ENCODE measurements at places on chromosomes 1 and 21.

GRCh38 chr1:85356130-85356529, 79.7 kb upstream of the BCL10 start:
- no peak for DNase-seq

DNA sequence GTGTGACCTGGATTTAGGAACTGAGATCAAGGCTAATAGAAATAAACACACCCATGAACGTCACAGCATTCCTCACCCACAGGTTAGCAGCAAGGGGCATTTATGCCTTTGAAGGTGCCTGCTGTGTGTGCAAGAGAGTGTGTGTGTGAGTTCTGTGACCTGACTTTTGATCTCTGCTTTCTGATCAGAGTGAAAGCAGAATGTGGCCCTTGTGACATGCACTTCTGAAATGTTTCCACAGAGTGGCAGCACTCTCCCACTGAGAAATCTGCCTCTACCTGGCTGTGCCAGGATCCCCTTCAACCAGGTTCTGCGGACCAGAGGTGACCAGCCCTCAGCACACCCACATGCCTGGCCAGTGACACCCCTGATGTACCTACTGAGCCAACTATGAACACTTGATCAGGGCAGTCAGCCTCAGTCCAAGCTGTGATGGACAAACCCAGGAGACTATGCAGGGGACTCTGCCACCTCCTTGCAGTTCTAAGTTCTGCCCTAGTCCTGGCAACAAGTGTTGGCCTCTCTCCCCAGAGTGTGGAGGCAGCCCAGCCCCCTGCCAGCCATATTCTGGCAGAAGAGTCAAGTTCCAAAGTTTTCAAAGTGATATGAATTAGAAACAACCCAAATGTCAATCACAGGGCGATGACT, 41.0 kb downstream of the RXRG start:
- no peak for DNase-seq

GRCh38 chr1:167196166-167196565, 24.5 kb upstream of the POU2F1 start:
- DNase-seq, result no peak

GRCh38 chr21:36738489-36739126, 39.7 kb downstream of the SIM2 start:
- no peak for DNase-seq

- no peak for DNase-seq
Measured at GRCh38 chr1:154179946-154180687, 11.8 kb downstream of the TPM3 start.

DNA sequence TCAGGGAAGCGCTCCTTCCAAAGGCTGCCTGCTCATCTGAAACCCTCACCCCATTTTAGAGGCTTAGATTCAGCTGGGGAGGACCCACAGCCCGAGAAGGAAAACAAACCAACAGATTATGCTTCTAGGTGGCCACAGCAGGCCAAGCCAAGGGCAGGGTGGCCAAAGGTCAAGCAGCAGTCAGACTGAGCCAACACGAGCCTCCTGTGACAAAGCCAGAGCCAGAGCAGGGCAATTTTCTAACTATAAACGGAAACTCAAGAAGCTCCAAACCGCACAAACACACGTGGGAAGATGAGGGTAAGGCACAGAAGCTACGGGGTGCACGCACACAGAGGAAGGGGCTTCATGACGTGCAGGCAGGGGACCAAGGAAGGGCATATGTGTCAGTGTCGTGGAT, 64.1 kb downstream of the PLEKHA6 start:
- no peak for DNase-seq

GRCh38 chr1:21141030-21141429, 35.7 kb downstream of the EIF4G3 start:
- DNase-seq, result no peak

GRCh38 chr1:182335771-182336566, 55.6 kb downstream of the GLUL start:
- no peak for DNase-seq

DNA sequence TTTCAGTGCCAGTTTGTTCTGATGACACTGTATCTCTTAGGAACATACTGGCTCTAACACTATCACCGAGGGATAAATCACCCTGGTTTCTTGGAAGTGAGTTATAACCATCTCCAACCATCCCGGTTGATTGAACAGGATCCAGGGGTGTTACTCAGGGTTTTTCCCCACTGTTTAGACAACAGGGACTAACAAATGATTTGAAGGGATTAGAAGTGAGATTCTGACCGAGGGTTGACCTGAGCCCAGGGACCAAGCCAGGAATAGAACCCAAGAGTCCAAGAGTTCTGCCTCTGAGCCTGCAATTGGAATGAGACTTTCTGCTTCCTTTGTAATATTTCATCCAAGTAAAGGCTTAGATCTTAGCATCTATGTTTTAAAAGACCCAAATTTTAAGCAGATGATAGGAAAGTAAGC, 154.0 kb downstream of the DHRS3 start:
- no peak for DNase-seq

- DNase-seq, result no peak
Measured at GRCh38 chr1:208084764-208085163, 159.4 kb downstream of the PLXNA2 start.

DNA sequence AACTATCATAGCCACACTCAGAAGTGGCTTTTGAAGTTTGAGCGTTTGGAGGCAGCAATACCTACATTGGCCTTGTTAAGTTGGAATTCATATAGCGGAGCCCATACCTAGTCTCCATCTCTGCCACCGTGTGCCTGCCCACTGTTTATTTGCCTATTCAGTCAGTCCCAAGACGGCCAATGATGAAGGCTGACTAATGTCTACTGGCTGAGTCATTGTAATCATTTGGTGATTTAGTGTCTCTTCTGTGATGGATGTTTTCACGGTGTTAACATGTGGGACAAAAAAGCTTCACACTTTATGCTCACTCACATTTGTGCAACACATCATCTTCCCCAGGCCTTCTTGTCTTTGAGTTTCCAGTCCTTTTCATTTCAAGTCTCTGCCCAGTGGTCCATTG, 92.6 kb upstream of the PBX1 start:
- DNase-seq, result no peak

- no peak for DNase-seq
Measured at GRCh38 chr1:5764959-5765358, 227.3 kb downstream of the NPHP4 start.

- DNase-seq, result no peak
Measured at GRCh38 chr1:212286556-212287131, 1.4 kb downstream of the PPP2R5A start.

- DNase-seq, result no peak
Measured at GRCh38 chr1:1434824-1435105, 725 bp upstream of the VWA1 start.

DNA sequence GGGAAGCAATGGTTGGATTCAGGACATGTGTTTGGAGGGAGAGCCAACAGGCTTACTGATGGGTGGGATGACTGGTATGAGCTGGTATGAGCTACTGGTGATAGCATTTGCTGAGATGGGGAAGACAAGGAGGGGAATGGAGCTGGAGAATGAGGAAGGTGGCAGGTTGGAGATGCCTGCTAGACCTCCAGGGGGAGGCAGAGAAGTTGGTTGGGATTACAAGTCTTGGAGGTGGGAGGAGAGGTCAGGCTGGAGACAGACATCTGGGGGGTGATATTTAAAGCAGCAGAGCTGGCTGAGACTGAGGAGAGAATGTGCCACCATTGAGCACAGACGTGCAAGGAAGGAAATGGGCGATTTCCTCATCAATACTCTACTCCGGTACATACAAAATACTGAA, 31.8 kb upstream of the ENO1 start:
- no peak for DNase-seq

GRCh38 chr1:97770376-97770775, 150.5 kb downstream of the DPYD start:
- no peak for DNase-seq

GRCh38 chr1:241485554-241485992, 34.0 kb downstream of the FH start:
- DNase-seq, result no peak

DNA sequence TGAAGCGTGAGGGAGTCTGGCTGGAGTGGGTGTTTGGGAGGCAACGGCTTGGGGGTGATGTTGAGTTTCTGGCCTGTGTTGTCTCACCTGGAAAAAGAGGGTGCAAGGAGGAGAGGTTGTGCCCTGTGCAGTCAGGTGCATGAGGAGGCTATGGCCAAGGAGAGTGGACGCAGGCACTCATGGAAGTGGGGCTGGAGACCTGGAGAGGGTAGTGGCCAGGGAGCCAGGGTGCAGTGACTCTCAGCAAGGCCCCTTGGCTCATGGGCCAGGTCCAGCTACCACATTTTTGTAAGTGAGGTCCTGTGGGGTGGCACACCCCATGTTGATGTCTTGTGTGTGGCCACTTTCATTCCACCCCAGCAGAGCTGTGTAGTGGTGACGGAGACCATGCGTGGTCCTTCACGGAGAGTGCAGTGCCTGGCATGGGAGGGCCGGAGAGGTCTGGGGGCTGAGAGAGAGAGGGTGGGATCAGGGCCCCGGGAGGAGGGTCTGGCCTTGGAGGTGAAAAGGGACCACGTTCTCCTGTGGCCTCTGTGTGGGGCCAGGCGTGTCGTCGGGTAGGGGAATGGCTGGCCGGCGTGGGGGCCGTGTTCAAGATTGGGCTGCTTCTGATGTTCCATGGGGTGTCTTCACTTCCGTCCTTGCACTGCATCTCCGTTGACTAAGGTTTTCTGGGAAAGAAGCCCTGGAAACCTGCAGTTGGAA, 6.1 kb downstream of the SNAP47 start:
- no peak for DNase-seq

DNA sequence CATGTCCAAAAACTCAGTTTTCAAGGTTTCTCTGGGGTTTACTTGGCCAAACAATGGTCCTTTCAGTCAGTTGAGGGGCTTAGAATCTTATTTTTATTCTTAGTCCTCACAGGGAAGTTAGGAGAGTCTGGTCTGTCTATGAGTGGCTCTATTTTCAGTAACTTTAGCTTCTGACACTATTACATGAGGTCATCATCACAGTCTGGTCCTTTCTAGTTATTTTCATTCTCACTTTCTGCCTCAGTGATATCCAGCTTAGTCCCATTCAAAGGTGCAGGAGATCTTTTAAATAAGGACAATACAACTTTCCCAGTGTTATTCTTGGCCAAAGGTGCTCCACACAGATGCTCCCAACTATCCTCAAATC, 30.0 kb upstream of the FGGY start:
- no peak for DNase-seq

DNA sequence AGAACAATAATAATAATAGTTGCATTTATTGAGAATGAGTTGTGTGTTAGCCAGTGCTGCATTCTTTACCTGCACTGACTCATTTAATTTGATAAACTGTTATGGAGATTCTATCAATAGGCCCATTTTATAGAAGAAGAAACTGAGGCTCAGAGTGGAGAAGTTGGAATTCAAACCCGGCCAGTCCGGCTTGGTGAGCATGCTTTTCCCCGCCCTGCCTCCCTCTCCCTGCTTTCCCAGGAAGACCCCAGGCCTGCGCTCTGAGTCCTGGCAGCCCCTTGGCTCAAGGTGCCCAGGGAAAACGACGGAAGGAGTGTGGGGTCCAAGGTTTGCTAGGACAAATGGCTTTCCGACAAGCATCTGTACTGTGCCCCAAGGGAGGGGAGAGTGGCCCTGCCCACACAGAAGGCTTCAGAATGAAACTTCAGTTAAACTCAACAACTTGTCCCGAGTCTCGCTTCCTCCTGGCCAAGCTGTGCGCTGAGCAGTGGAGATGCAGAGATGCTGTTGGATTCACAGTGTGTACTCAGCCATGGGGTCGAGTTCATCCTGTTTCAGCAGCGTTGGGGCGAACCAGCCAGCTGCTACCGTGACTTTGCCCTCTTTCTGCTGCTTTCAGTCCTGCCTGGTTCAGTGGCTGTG, 23.3 kb upstream of the PADI6 start:
- DNase-seq, result no peak

GRCh38 chr21:15061747-15062605, 2.8 kb downstream of the NRIP1 start:
- no peak for DNase-seq

DNA sequence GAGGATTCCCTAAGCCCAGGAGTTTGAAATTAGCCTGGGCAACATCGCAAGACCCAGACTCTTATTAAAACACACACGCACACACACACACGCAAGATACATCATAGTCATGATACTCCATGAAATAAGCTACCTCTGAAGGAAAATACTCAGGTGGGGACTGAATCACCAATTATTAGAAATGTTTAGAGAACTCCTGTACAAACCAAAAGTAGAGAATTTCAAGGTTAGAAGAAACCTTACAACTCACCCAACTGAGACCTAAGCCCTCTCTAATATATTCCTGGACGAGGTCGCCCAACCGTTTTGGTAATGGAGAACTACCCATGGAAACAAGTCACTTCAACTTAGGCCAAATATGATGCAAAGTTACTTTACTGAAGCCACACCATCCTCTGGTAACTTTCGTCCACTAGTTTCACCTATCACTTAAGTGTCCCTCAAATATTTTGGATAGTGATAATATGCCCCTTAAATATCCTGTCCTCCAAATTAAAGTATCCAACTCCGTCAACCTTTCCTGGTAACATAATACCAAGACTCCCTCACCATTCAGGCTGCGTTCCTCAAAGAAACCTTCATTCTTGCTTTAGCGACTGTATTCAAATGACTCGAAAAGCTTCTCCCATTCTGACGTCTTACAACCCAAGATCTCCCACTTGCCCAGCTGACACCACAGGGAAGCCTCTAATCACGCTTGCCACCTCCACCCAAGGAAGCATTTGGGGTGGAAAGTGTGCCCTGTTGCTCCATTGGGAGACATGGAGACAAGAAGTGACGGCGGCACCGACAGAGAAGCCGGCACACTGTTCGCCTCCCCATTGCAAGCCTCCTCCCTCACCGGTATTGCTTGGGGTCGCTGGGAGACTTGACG, 856 bp downstream of the NRDC start:
- peak; percentile 50 for DNase-seq

DNA sequence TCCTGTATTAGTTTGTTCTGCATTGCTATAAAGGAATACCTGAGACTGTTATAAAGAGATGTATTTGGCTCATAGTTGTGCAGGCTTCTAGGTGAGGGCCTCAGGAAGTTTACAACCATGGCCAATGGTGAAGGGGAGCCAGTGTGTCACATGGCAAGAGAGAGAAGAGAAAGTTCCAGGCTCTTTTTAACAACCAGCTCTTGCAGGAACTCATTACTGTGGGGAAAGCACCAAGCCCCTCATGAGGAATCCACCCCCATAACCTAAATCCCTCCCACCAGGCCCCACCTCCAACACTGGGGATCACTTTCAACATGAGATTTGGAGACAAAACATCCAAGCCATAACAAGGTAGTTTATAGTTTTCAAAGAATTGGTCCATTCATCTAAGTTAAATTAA, 5.0 kb upstream of the MEAF6 start:
- no peak for DNase-seq
